ENCODE measurements at places on chromosomes 13 and 19.

GRCh38 chr19:22545751-22546150 is 88.4 kb upstream of the ZNF492 start:
- no peak for DNase-seq

DNA sequence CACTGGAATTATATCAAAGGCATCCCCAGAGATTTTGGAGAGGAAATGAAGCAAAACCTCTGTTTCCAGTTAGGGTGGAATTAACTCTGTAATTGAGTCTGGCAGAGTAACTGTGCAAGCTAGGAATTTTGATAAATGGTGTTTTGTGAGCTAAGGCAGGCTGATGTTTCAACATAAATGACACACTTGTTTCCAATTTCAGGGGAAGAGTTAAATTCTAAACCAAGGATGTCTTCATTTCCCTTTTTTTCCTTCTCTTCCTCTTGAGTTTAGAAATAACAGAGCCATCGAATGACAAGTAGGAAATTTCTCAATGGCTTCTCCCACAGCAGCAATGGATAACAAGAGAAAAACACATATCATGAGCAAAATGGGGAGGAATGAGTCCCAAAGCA is 131.2 kb downstream of the IRS2 start:
- DNase-seq: peak; percentile 76

DNA sequence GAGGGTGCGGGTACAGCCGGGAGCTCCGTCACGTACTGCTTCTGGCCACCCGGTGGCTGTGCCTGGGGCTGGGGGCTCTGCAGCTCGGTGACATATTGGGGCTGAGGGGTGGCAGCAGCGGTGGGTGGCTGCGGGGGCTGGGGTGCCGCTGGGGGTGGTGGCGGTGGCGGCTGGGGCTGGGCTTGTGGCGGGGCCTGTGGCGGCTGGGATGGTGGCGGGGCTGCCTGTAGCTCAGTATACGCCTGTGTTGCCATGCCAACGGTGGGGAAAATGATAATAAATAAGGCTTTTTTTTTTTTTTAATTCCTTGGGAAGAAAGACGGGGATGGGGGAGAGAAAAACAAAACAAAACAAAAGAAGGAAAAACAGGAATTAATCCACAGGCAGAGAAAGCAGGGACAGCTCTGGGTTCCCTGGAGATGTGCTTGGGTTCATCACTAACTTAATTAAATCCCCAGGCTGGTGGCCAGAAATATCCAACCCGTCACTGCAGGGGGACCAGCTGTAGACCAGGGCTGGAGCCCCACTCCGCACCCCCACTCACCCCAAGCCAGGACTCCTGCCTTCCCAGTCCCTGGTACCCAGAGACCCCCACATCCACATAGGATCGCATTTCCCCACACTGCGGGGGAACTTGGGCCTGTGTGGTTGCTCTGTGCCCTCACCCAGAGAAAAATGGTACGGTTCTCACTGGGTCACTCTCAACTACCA is 12.4 kb downstream of the RFX1 start:
- no peak for DNase-seq

DNA sequence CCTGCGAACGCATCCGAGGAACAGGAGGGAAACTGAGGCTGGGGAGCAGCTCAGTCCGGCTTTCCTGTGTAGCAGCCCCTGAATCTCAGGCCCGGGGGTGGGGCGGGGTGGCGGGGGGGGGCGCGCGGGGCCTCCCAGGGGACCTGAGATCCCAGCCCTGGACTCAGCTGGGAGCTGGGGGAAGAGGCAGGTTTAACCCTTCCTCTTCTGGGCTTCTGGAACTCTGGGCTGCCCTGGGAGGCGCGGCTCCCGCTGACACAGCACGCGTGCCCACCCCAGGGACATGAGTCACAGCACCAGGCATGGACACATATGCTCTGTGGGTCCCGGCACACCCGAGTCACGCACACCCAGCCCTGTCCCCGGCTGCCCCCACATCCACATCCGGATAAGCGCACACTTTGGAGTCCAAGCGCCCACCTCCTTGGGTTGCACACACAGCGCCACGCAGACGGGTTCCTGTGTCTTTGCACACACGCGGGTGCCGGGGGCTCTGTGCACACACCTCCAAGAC is 3.5 kb upstream of the CIRBP start:
- DNase-seq: peak; percentile 59
